WTC11 (cell line): ENCODE measurements at places on chromosomes 4 and X.

DNA sequence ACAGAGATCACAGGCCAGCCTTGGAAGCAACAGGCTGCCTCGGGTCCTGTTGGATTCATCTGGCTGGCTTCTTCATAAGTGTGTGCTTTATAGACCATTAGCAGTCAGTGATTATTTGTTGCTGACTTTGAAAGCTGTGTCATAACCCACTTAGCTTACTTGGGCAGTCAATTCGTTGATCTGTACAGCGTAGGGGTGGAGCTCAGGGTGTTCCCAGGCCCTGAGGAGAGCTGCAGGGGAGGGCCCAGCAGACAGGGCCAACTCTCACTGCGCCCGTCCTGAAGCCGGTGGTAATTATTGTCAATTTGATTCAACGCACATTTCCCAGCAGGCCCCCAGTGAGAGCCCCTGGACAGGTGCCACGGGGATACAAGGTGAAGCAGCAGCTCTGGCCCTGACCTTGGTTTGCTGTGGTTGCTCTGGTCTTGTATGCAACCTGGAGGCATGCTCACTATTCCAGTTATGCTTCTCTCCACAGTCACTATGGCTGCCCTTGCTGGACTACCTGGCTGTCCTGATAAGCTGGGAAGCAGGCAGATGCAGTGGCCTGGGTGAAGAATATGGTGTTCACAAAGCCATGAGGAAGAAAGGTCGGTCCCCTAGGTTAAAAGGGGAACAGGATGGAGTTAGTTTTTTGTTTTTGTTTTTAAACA is 40.1 kb upstream of the HMGB3 start:
- no peak for DNase-seq

GRCh38 chrX:69238114-69238886 is 73.0 kb upstream of the PJA1 start:
- DNase-seq, result no peak

DNA sequence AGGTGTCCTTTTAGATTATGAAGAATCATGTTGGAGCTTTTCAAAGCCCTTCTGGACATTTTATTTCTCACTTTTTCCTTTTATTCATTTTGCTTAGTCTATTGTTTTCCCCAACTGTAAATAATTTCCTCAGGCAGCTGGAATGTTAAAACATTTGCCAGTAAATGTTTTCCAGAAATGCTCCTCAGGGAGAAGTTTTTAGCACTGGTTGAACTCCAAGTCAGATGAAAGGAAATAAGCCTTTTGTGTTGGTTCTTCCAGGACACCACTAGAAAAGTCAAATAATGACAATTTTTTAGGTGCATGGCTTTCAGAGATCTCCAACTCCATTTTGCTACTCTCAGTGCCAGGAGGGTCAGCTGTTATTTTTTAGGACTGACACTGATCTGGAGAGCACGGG is 127.9 kb downstream of the IL13RA2 start:
- no peak for DNase-seq

- DNase-seq, result no peak
Observed at GRCh38 chr4:55458164-55458563, 62.4 kb downstream of the TMEM165 start.

DNA sequence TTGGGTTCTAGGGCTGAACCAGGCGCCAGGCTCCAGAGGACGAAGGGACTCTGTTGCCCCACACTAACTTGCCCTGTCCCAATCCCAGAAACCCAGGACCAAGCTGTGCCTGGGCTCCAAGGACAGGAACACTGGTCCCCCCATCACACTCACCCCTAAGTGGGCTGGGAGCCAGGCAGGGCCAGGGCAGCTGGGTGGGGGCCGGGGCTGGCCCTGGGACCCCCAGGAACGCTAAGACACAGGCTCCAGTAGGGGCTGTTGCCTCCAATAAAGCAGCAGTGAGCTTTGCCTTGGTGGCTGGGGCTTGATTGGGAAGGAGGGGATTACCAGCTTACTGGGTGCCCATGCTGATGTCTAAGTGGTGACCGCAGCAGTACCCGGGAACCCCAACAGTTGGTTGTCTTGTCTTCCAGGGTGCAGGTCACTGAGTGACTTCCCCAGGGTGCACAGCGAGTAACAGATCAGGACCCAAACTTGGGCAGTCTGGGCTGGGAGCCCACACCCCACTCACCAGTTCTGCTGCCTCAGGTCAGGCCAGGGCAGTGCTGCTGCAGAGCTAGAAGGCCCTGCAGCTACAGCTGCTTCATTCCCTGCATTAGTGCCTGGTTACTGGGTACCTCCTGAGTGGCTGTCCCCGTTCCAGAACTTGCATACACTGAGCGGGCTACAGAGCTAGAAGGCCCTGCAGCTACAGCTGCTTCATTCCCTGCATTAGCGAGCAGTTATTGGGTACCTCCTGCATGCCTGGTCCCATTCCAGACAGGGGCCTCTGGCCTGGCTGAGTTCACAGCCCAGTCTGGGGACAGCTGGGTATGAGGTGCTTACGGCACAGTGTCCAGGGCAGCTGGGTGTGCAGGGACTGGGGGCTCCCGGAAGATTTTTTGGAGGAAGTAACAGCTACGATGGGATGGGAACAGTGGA is 9.4 kb upstream of the ADD1 start:
- DNase-seq, result no peak

GRCh38 chr4:188242041-188242440 is 102.8 kb downstream of the TRIML1 start:
- no peak for DNase-seq

DNA sequence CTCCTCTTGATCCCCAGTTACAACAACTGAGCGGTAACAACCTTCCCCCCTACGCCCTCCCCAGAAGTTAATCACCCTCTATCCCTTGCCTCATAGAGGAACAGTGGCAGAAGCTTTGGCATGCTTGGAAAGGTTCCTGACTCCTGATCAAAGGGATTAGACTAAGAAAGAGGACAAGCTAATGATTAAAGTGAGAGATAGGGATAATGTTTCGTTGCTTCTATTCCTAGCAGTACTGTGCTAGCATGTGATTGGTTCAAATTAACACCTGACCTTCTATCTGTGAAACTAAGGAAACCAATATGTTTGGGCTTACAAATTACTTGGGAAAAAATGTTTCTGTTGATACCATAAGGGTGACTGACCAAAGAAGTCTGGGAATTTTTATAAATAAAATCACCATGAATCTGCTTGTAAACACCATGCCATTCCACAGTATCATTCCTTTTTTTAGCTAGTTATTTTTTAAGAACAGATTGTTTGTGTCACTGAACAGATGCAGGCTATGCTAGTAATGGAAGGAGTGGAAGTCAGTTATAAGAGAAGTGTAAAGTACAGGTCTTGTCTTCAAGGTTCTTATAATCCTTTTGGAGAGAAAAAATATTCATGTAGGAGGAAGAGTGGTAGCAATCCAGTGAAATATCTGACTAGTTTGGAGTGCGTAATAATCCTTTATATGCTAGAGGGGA is 11.3 kb upstream of the ATP1B4 start:
- no peak for DNase-seq

DNA sequence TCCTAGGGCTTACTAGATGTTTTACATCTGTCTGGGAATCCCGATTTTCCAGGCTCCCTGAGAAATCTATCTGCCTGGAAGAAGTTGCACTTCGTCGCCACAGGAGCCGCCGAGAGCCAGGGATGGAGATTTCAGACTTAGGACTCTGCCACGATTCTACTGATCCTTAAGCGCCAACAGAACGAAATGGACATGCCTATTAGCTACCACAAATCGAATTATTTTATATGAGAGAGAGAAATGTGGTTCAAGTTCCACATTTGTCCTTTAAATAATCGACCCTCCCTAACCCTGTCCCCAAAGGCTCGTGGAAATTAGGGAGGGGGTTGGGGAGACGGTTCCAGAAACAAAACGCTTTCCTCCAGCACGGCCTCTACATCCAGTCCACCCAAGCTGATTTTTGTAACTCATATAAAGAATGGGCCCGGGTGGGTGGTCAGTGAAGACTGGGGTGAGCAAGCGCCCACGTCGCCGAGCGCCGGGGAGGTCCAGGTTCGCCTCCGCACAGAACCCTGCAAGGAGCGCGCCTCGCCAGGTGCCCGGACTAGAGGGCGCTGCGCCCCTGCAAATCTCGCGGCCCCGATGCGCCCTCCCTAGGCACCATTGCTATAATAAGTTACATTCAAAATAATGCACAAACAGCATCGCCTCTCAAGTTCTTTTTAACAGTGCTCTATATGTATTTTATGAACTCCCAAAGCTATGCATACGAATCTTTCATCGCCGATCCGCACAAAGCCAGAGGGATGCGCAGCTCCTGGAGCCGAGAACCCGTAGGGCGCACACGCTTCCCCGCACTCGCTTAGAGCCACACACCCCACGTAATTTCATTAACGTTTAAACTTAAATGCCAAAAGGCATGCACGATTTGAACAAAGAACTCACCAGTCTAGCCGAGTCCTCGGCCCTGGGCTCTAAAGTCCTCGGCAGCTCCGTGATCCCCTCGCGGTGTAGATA is 2.1 kb upstream of the FAT1 start:
- peak; percentile 71 for DNase-seq

DNA sequence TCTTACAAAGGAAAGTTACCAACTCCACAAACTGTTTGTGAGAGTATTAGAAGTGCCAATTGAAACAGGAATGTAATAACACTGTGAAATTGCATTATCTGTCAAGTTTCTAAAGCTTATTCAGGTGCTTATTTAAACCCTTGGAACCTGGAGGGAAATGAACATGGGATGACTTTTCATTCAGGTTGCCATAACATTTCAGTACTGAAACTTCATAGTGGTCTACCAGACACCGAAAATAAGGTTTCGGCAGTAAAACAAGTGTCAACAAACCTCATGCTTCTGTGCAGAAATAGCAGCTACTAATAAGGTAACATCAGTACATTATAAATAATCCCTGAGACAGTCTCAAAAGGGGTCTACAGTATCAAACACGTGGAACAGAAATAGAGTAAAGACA is 890.7 kb upstream of the INTU start:
- DNase-seq, result no peak

DNA sequence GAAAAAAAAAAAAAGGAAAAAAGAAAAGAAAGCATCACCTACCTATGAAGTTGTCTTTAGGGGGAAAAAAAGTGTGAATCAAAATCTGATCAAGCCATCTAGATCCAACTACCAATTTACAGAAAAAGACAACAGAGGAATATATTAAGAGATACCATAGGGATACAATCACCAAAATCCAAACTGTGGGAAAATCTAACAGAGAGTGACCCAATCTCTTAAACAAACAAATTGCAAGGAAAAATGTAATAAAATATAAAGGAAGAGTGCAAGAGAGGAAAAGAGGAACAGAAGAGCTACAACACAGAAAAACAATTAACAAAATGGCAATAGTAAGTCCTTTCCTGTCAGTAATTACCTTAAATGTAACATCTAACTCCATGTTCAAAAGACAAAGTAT is 19.0 kb downstream of the THOC2 start:
- no peak for DNase-seq

DNA sequence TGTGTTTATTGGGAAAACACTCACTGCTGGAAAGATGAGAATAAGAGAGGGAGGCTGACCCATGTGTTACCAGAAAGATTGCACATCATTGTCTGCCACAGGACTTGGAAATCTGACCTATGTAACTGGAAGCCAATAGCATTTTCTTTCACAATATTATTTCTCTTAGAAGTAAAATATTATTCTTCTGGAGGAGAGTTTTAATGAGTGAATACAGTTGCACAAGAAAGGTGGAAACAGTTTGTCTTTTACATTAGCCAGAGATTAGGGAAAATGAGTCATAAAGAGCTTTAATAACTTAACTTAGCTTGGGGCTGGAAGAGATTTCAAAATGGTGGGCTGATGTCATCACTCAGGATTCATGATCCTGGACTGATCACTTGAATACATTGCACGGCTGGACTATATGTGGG is 31.5 kb upstream of the LNX1 start:
- no peak for DNase-seq

- no peak for DNase-seq
Observed at GRCh38 chr4:3484057-3484973, 21.2 kb downstream of the DOK7 start.

DNA sequence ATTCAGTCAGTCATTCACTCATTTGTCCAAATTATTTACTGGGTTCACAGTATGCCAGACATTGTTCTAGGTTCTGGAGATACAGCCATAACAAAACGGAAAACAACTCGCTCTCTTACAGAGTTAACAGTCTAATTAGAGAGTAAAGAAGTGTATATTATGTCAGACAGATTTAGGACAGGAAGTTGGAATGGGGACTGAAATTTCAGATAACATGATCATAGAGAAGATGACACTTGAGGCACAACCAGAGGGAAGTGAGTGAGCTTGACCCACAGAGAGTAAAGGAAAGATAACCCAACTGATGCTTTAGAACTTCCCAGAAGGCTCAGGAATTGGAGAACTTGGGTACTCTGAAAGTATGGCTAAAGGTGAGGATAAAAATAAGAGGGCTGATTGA is 139.4 kb downstream of the ZAR1 start:
- DNase-seq, result no peak

GRCh38 chr4:108619372-108620100 is 840 bp upstream of the RPL34 start:
- DNase-seq, result no peak

- no peak for DNase-seq
Observed at GRCh38 chrX:40931921-40932320, 153.3 kb upstream of the USP9X start.

- peak; percentile 82 for DNase-seq
Observed at GRCh38 chr4:78776079-78776728, at the start of gene BMP2K. TSS of gene BMP2K (plus strand) at chr4:78776350. CDS start at chr4:78776544, 194 bp downstream.

- DNase-seq, result no peak
Observed at GRCh38 chr4:158182736-158183135, 9.9 kb upstream of the GASK1B start.

- no peak for DNase-seq
Observed at GRCh38 chr4:118338981-118339765, 13.6 kb downstream of the PRSS12 start.

DNA sequence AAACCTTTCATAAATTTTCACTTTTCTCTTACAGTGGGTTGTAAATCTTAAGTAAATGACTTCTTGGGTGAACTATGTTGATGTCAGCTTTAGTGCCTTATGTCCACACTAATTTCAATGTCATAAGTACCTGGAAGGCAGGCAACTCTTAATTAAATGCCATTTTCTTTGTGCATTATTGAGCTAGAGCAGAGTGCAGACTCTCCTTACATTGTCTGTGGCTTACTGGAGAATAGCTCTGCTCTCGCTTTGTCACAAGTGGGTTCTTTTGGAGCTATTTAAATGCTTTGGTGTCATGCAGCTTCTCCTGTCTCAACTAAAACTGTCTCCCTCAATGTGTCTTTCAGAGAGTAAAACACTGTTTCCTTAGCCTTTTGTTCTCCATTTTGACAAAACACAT is 411.6 kb downstream of the STIM2 start:
- no peak for DNase-seq

DNA sequence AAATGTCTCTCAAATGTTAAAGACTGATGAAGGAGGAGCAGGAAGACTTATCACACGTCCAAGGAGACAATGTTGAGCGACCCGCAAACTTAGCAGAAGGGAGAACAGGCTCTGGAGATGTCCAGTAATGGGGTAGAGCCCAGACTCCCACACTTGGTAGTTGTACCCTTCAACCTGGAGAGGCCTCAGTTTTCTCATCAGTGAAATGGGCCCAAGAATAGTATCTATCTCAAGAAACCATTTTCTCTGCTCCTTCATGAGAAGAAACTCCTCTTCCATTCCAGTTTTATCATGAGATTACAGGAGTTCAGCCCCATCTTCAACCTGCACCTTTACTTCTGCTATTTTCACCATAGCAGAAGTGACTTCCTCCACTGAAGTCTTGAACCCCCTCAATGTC is 169.9 kb downstream of the DHRSX start:
- DNase-seq, result no peak

- no peak for DNase-seq
Observed at GRCh38 chrX:91079342-91080114, 355.1 kb upstream of the PABPC5 start.

GRCh38 chr4:21555083-21555482 is 393.5 kb downstream of the KCNIP4 start:
- no peak for DNase-seq

- DNase-seq, result no peak
Observed at GRCh38 chr4:79652738-79653137, 244.7 kb upstream of the GK2 start.
